ENCODE measurements at places on chromosomes 4 and X. TPM values are rescaled to one million over a fixed set of nuclear protein-coding genes. Genes with fewer than 3 reads are reported as not detected.

DNA sequence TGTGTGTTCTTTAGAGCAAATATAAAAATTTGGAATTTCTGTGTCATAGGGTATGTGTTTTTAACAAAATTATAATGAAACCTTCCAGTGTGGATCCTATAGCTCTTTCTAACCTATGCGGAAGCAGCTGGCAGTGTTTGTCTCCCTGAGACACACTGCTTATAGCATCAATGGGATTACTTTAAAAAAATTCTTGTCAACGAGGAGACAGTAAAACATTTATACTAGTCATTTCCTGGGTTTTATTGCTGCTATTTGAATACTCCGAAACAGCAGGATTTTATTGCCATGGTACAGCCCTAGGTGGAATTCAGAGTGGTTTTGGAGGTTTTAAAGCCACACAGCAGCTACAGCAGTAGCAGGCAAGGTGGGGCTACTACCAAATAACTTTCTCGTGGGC, 145.1 kb upstream of the IL1RAPL2 start:
- no peak for DNase-seq

Gene PDLIM3
- 281 TPM for total RNA-seq

DNA sequence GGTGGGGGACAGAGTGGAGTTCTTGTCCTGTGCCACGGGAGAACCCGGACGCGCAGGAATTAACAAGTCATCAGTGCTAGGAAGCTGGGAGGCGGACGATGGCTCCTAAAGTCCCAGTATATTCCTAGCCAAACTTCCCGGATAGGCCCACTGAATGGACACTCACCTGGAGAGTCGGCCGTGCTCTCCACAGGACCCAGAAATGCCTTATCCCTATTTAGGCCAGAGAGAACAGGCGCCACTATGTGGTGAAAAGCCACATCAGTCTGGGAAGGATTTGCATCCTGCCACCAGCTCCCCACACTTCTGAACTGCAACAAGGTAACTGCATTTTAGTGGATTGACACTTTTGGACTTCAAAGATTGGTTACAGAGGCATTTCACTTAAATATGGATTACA, 1.1 kb downstream of the CFAP299 start:
- DNase-seq, result peak; percentile 45

- no peak for DNase-seq
Measured at GRCh38 chr4:169968999-169969398, 57.2 kb downstream of the MFAP3L start.

GRCh38 chrX:3262901-3263300, 83.6 kb downstream of the MXRA5 start:
- DNase-seq, result no peak

DNA sequence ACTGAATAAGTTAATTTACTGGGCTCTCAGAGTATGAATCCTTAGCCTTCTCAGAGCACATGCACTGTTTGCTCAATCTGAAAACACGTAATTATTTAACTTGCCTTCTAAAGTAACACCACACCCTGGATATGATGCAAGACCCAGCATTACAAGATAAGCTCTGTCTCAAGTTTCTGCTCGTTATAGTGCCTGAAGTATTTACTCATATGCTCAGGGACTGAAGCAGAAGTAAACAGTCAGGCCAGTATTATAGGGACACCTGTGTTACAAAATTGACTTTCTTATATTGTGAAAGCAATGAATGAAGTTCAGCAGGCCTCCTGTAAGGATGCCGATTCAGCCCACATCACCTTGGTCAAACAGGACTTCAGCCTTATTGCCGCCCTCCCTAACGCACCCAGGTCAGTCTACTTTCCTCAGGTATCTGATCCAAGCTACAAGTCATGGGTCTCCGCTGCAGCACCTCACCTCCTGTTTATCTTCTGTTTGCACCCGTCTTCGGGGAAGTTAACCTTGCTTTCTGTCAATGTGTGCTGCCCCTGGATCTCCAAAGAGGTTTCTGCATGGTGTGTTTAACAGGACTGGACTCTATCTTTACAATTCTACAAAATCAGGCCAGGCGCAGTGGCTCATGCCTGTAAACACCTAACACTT, 42.8 kb upstream of the KLF3 start:
- no peak for DNase-seq

DNA sequence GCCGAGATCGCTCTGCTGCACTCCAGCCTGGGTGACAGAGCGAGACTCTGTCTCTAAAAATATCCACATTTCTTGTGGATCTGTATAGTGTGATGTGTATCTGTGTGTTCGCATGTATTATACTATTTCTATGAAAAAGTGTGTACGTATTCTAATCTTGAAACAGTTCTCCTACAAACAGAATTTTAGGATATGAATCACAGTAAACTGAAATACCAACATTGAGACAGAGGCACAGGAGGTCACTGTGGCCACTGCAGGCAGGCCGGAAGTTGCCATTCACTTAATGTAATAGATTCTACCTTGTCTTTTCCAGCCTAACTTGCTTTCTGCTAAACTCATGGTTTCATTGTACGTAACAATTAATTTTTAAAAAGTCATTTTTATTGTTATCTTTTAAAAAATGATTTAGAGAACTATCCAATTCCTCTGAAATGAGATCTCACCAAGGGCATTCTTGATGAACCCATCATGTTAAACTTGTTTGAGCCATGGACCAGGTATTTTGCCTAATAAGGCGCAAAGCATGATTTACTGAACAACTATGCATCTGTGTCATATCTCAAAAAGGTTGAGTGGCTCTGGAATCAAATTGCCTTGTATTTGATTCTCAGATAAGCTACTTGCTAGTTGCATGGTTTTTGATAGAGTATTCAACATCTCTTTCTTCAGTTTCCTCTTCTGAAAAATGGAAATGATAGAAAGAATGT, 154.9 kb upstream of the GYPA start:
- DNase-seq, result no peak

GRCh38 chr4:77731656-77732055, 87.5 kb downstream of the CNOT6L start:
- no peak for DNase-seq

- peak; percentile 73 for DNase-seq
Measured at GRCh38 chrX:133792198-133792953, 193.0 kb downstream of the GPC3 start.

DNA sequence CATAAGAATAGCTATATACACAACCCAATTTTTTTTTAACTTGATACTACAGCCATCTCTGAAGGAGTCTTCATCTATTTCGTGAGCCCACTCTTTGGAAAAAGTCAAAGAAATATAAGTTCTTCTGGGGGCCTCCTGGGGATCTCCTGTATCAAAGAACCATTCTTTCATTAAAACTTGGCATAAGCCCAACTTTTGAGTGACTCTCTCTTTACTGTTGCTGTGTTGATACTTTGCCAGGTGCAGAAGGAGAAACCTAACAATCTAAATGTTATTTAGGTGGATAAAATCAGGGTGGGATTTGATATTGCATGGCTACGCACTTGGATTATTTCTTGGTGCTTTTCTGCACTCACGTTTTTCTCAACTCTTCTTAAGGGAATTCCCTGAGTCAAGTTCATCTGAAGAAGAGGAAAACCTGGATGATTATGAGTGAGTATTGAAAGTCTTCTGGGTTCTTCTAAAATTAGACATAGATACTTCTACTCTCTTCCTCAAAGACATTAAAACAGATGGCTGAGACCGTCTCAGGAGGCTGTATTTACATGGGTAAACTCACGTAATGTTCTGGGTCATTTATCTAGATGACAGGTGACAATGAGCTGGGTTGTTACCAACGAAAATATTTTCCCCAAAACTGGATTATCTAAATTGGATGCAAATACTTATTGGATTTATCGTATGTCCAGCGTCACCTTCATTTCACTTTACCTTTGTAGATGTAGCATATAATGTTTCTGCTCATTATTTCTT, 25.2 kb downstream of the BMX start:
- DNase-seq, result no peak

Gene SATL1
- not detected for total RNA-seq

Gene DCAF16
- total RNA-seq, result 13.3 TPM

Gene GLRB
- total RNA-seq, result 9.9 TPM

Gene SPINK2
- not detected for total RNA-seq

DNA sequence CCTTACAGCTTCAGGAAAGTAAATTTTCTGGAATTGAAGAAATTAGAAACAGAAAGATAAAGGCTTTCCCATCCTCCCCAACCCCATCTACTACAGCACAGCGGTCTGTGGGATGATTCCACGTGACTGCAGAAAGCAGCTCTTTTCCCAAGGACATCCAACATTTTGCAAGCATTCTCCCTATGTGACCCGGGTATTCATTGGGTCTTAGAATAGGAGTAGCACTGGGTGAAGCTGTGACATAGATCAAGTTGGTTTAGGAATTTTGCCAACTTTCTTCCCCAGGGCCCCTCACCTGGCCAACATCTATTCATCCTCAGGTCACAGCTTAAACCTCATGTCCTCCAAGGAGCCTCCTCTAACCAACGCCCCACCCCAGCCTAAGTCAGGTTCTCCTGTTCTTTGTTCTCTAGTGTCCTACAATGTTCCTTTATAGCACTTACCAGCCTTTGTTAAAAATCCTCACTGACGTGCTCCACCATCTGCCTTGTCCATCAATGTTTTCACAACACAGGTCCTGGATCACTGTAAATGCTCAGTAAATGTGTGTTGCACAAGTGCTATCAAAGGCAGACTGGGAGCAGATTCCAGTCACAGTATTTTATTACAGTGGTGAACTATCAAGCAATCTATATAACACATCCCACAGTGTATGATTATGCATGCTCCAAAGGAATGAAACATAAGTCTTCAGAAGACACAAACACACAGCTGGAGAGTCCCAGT, 80.9 kb upstream of the MTM1 start:
- DNase-seq, result no peak

Gene FGFBP1
- not detected for total RNA-seq

GRCh38 chr4:175590205-175590604, 221.9 kb downstream of the GPM6A start:
- DNase-seq, result no peak

Gene TMSB15C
- total RNA-seq, result 0.19 TPM

Gene SPANXN4
- total RNA-seq, result not detected

DNA sequence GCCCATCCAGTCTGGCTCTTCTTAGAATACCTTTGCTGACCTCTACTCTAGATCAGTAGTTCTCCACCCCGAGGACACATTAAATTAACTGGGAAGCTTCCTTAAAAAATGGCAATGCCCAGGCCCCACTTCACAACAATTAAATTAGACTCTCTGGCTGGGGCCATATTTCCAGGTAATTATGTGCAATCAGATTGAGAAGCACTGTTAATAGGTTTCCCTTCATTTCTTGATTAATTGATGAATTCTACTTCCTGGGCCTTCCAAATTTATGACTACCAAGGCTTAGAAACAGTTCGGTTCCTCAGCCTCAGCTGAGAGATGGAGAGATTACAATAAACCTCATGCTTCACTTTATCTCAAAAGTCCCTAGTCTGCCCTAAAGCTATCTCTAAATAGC, 71.7 kb upstream of the LIMCH1 start:
- DNase-seq, result no peak

DNA sequence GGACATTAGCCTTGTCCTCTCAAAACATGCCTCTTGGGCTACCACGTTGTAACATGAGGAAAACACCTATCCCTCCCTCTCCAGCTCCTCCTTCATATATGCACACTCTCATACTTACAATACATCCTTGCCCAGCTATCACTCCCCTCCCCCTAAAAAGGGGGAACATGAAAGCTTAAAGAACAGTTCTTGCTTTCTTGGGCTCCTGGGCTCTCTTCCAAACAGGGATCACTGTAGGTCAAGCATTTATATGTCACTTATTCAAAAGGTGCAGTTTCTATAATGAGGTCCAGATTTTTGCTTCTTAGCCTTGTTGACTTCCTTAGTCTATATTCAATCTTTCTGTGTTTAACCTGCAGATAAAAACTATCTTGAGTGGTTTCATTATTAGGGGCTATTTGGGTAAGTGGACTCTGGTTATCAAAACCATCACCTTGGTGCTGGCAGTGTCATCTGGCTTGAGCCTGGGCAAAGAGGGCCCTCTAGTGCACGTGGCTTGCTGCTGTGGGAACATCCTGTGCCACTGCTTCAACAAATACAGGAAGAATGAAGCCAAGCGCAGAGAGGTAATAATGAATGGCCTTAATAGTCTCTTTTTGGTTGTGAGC, 119.4 kb downstream of the AKAP4 start:
- no peak for DNase-seq

- no peak for DNase-seq
Measured at GRCh38 chr4:55347610-55348228, 1.7 kb downstream of the SRD5A3 start.

Gene GBA3
- total RNA-seq, result not detected

Gene MND1
- 0.62 TPM for total RNA-seq

Gene CDK16
- total RNA-seq, result 139 TPM

DNA sequence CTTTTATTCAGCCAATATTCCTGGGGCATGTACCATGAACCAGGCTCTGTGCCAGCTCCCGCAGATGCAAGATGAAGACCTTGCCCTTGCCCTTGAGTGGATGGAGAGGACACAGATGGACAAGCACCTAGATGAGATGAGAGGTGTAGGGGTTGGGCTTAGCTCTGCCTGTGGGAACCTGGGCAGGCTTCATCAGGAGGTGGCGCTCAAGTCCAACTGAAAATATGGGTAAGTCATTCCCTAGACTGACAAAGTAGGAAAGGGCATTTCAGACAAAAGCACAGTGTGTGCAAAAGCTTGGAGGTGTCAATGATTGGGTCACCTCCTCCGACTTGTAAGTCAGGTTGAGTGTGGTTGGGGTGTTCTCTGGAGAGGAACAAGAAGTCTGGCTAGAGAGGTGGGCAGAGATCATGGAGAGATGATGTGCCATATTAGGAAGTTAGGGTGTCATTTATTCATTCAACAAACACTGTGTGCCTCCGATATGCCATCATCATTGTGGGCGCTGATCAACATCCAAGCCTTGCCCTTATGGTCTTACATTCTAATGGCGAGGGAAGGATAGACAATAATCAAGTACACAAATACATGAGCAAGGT, 64.6 kb downstream of the ANAPC4 start:
- DNase-seq, result no peak

DNA sequence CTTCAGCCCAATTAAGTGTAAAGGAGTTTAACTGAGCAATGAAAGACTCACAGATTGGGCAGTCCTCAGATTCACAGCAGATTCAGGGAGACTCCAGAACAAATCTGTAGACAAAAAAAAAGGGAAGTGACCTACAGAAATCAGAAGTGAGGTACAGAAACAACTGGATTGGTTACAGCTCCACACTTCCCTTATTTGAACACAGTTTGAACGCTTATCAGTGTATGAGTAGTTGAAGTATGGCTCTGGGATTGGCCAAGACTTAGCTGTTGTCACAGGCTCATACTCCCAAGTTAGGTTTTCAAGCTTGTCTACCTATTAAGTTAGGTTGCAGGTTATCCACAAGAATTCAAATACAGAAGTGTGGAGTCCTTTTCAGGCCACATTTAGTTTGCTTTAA, 112.4 kb upstream of the ELOVL6 start:
- DNase-seq, result no peak

Gene TRAM1L1
- total RNA-seq, result 0.57 TPM

Gene LUZP4
- not detected for total RNA-seq

GRCh38 chrX:13570261-13570605, 832 bp downstream of the EGFL6 start:
- DNase-seq, result no peak

Gene GRIA3
- total RNA-seq, result 0.73 TPM

DNA sequence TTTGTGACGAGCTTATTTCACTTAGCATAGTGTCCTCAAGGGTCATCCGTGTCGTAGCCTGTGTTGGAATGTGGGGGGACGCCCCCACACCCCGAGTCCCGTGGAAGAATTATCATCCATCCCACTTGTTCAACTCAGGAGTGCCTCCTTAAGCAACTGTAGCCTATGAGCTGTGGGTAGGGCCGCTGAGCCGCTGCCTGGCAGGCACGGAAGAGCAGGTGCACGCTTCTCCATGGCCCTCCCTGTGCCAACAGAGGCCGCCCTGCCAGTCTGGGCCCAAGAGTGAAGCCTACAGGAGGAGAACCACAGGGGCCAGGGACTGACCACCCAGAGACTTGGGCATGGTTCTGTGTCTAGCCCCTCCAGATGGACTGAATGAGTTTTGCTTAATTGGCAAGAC, 2.3 kb upstream of the RGS12 start:
- DNase-seq, result no peak

All from Right ventricle myocardium inferior (tissue), 1 donor.